ENCODE measurements at places on chromosomes 7 and 10.

GRCh38 chr7:34042406-34042805 lies 137.1 kb downstream of the BMPER start:
- DNase-seq = no peak

- DNase-seq = no peak
Measured at GRCh38 chr7:105461518-105461917, 60.6 kb downstream of the PUS7 start.

- DNase-seq = no peak
Measured at GRCh38 chr10:95559471-95559870, 1.7 kb downstream of the SORBS1 start.

- no peak for DNase-seq
Measured at GRCh38 chr7:757741-758163, 30.7 kb upstream of the PRKAR1B start.

DNA sequence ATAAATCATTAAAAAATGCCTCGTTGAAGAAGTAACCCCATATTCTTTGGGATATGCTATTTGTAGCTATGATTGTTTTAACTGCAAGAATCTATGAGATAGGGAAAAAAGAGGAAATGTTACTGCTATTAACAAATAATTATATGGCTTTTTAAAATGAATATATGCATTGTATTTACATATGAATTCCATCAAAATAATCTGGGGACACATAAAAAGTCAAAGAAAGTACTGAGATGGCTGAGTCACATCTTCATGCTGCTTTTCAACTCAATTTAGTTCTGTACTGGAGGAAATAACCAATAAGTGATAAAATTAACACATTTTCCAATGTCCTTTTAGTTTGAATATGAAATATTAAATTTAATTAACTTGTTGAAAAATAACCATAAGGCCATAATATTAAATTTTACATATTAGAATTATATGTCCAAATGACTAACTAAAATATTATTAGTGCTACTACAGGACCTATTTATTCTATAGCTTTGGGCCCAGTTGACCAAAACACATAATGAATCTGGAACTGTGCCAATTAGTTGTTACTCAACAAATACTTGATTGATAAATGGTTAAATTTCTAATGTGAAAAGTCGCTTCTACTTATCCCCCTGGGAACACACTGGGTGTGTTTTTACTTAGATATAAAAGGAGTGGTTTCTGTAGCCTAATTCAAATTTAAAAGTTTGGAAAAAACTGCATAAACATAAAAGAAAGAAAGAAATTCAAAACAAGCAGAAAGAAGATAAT lies 214.6 kb upstream of the PFKP start:
- no peak for DNase-seq

- DNase-seq = no peak
Measured at GRCh38 chr7:70810558-70811139, 321.3 kb upstream of the GALNT17 start.

DNA sequence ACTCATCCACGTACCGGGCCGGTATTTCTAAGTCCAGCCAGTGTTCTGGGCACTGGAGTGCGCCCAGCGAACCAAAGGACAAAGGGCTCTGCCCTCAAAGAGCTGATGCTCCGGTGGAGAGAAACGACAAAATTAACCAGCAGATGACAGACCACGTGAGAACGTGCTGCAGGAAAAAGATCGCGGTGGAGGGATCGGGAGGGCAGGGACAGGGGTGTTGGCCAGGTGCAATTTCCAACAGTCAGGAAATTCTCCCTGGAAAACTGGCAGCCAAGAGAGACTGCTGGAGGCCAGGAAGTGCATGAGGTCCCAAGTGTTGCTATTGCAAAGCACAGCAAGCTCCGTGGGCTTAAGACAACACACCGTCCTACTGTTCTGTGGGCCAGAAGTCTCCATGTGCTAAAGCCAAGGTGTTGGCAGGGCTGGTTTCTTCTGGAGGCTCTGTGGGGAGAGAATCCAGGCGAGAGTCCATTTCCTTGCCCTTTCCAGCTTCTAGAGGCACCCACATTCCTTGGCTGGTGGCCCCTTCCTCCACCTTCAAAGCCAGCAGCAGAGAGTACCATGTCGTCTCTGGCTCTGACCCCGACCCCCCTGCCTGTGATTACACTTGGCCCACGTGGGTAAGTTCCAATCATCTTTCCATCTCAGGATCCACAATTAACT lies 21.3 kb upstream of the AMZ1 start:
- DNase-seq = no peak

DNA sequence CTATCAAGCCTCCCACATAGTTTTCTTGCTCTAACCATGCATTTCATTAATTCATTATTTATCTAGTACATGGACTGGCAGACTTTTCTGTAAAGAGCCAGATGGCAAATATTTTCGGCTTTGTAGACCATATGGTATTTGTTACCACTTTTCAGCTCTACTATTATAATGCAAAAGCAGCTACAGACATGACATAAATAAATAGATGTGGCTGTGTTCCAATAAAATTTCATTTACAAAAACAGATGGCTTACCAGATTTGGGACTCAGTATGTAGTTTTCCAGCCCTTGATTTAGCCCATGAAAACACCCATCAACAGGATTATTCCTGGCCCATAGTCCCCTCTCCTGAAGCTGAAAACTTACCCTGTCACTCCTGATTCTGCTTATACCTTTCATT lies 32.1 kb downstream of the PLCE1 start:
- DNase-seq = no peak

GRCh38 chr10:43945908-43946307 lies 297.2 kb upstream of the ZNF32 start:
- no peak for DNase-seq

GRCh38 chr10:110641256-110641655 lies 2.9 kb upstream of the RBM20 start:
- peak; percentile 92 for DNase-seq

GRCh38 chr10:72782649-72783330 lies 90.8 kb downstream of the MCU start:
- no peak for DNase-seq

GRCh38 chr10:61943674-61944378 lies 42.3 kb downstream of the ARID5B start:
- DNase-seq = no peak
